Activated CD8-positive, alpha-beta memory T cell treated with anti-CD3 and anti-CD28 coated beads for 1 hour (primary cell): ENCODE measurements at places on chromosomes 7 and 10.

- no peak for DNase-seq
Measured at GRCh38 chr7:131342864-131343442, 15.3 kb downstream of the MKLN1 start.

DNA sequence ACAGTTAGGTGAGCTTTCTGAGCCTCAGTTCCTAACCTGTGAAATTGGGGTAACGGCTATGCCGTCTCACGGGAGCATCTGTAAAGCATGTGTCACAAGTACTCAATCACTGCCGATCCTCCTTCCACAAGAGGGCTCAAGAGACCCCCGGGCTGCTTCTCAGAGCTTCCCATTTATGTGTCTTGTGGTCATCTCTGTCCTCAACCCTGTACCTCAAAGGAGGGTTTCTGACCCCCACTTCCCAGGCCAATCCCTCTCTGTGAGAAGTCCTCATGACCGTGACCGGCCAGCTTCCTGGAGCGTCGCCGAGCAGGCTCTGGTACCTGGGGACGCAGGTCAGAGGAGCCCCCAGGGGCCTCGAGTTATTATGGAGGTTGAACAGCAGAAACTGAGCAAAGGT, 510 bp upstream of the TRPV5 start:
- no peak for DNase-seq

GRCh38 chr7:71718563-71718962, 586.6 kb downstream of the GALNT17 start:
- no peak for DNase-seq

- no peak for DNase-seq
Measured at GRCh38 chr7:41955893-41956675, 253.2 kb upstream of the INHBA start.
